ENCODE measurements at places on chromosomes 1 and 21.

DNA sequence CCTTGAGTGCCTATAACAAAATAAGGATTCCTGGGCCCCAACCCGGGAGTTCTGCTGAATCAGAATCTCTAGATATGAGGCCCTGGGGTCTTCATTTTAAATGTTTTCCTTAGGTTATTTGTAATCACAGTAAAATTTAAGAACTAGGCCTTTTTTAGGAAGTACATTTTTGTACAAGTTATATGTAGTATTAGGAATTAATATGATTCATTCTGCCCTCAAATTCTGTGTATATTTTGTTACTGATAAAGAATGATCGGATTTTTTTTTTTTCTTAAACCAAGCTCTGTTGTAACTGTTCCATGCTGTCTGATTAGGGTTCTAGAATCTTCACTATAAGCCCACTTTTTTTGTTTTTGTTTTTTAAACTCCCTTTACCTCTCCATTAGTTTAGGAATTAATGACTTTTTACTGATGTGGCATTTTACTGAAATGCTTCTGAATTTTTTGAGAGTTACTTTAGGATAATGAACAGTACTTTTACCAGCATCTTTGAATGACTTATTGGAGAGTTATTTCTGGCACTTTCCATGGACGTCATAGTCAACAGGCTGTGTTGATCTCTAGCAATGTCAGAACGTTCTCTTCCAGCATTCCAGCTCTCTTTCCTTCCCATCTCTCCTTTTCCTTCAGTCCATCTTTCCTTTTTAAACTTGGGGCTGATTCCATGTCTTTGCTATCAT is 48.3 kb downstream of the CLIC4 start:
- no peak for DNase-seq

GRCh38 chr1:243287123-243287460 is 31.3 kb downstream of the SDCCAG8 start:
- no peak for DNase-seq

DNA sequence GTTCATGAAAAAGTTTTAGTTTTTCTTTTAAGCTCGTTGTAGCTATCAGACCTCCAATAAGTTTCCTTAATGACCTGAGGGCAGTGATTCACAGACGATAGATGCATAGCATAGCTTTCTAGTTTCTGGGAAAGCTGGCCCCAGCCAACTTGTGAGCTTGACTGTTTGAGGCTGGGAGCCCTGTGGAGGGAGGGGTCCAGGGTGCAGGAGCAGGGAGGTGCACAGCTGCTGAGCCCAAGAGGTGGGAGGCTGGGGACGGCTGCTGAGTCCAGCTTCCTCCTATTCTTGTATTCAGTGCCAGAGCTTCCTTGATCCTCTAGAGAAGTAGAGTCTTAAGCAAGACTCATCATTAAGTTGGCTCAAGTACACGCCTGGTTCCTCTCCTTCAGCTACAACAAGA is 11.0 kb upstream of the AVPR1B start:
- DNase-seq = no peak

- DNase-seq = no peak
Observed at GRCh38 chr1:47444562-47445465, 7.0 kb downstream of the FOXD2 start.

DNA sequence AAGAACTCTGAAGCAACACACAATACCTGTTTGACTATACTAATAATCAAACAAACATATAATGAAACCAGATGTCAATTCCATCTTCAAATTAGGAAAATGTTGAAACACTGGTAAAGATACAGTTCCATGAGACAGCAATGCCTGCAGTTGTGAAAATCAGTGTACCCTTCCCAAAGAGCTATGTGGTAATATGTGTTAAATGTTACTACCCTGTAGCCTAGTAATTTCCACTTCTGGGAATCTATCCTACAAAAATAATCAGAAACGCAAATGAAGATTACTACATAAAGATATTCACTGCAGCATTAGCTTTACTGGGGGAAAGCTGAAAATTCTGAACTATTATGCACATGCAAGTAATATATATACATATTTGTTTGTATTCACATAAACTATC is 16.9 kb downstream of the GLIS1 start:
- no peak for DNase-seq

- DNase-seq = no peak
Observed at GRCh38 chr1:99737016-99737415, 29.4 kb downstream of the FRRS1 start.

- no peak for DNase-seq
Observed at GRCh38 chr1:66237042-66237441, 296.9 kb upstream of the SGIP1 start.
